ENCODE measurements at places on chromosomes 2 and 18.
A peak's percentile ranks its signal among the peaks of the same experiment; 100 is the strongest.

GRCh38 chr2:207035875-207036274 is 96.6 kb downstream of the CPO start:
- DNase-seq = no peak

GRCh38 chr2:74658516-74658915 is 4.5 kb downstream of the SEMA4F start:
- DNase-seq = no peak

- DNase-seq = no peak
Observed at GRCh38 chr2:239014458-239015217, 166.8 kb downstream of the TWIST2 start.

GRCh38 chr2:102062802-102063201 is 71.0 kb downstream of the IL1R2 start:
- DNase-seq = no peak

GRCh38 chr2:178320011-178320585 is 125.8 kb downstream of the OSBPL6 start:
- DNase-seq = no peak

- DNase-seq = peak; percentile 45
Observed at GRCh38 chr2:237774811-237775553, 23.6 kb upstream of the RBM44 start.

DNA sequence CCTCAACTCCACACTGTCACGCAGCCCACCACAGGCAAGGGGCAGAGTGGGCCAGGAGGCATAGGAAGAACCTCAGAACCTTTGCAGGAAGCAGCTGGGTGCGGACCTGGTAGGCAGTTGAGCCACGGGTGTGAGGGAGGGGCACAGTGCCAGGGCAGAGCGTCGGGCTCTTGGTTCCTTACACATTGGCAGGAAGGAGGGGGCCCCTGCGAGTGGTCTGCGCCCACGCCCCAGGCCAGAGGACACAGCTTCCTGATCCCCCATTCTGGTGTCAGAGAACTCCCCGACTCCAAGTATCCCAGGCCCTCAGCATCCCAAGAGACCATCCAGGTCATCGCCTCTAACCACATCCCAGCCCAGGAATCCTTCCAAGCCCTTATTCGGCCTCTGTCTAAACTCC is 61.5 kb downstream of the TNS1 start:
- no peak for DNase-seq

- no peak for DNase-seq
Observed at GRCh38 chr2:30110773-30111172, 36.0 kb upstream of the YPEL5 start.

GRCh38 chr2:230658577-230658876 is 54.1 kb upstream of the CAB39 start:
- no peak for DNase-seq

- DNase-seq = no peak
Observed at GRCh38 chr2:165618806-165619205, 149.3 kb downstream of the CSRNP3 start.

Data from stimulated activated CD4-positive, alpha-beta T cell treated with anti-CD3 and anti-CD28 coated beads, Interleukin-12 subunit alpha, Interleukin-12 subunit beta, amount 100 ng/mL, for 4 hours (primary cell).